ENCODE measurements at places on chromosomes 3 and 15.

DNA sequence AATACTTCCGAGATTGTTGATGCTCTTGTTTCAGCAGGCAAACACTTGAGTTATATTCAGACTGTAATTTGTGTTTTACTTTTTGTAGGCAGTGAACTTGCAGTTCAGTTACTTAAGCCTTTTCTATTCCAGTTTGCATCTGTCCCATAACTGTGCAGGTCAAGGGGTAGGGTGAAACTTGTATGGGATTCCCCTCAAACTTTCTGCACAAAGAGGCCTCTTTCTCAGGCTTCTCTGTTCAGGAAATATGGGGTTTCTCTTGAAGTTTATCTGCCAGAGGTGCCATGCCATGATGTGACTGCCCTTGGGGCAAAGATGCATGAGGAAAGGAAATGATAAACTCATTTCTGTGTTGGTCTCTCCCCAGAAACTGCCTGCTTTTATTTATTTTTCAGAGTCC lies 66.7 kb downstream of the SLC24A1 start:
- DNase-seq, result no peak

- peak; percentile 67 for DNase-seq
These were observed 55.9 kb upstream of the KLF13 start for GRCh38 chr15:31270767-31271166.

- DNase-seq, result no peak
These were observed 44.4 kb upstream of the B3GALNT1 start for GRCh38 chr3:161149529-161149928.

DNA sequence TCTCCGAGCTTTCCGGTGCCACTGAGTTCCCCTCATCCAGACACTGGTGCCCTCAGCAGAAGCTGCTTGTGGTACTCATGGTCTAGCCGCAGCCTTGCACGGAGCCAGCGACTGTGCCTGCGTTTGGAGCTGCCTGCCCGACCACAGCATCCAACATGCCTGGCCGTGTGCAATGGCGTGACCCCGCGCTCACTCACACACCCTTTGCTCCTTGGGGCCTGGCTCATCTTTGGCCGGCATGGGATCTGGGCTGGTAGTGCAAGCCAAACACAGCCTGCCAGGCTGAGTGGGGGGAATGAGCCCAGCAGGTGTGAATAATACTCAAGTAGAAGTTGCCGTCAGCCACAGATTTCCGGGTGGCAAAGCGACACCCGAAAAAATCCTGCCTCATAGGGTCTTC lies 1178.7 kb upstream of the GBE1 start:
- no peak for DNase-seq

DNA sequence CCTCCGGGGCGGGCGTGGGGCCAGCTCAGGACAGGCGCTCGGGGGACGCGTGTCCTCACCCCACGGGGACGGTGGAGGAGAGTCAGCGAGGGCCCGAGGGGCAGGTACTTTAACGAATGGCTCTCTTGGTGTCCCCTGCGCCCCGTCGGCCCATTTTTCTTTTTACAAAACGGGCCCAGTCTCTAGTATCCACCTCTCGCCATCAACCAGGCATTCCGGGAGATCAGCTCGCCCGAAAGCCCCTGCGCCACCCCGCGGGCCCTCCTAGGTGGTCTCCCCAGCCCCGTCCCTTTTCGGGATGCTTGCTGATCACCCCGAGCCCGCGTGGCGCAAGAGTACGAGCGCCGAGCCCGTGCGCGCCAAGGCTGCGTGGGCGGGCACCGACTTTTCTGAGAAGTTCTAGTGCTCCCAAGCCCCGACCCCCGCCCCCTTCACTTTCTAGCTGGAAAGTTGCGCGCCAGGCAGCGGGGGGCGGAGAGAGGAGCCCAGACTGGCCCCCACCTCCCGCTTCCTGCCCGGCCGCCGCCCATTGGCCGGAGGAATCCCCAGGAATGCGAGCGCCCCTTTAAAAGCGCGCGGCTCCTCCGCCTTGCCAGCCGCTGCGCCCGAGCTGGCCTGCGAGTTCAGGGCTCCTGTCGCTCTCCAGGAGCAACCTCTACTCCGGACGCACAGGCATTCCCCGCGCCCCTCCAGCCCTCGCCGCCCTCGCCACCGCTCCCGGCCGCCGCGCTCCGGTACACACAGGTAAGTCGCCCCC lies at the start of gene THBS1:
THBS1 (plus strand) TSS at position 595 of the 757 bp plus-strand sequence. CDS start 779 bp downstream, outside the sequence.
- DNase-seq, result peak; percentile 69

- no peak for DNase-seq
These were observed 265.5 kb downstream of the ADAMTSL3 start for GRCh38 chr15:83919319-83919830.

DNA sequence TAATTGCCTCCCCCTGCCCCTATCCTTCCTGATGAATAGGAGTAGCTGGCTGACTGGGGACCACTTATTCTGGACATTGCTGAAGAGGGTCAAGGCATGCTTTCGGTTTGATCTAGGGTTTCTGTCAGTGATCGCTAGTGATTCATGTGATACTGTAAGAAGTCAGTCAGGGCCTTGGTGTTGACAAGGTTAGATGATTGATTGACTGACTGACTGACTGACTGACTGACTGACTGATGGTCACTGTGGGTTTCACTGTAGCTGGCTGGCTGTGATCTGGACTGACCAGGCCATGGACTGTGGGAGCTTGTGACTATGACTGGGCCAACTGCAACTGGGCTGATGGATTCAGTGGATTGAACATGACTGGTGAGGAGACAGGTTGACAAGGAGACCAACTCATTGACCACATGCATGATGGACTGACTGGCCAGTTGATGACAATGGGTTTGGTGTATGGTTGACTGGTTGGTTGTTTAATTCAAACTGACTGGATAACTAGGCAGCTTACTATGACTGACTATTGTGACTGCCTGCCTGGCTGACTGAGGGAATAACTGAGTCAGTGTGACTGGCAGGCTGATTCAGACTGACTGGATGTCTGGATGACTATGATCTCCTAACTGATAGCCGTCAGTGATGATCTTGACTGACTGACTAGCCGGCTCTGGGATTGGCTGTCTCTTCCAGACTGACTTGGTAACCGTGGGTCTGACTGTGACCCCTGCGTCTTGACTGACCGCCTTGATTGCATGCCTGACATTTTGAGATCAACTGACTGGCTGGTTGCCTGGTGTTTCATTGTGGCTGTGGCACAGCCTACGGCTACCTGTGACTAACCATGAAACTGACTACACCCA lies 509.9 kb downstream of the SHQ1 start:
- DNase-seq, result no peak

- no peak for DNase-seq
These were observed 62.5 kb downstream of the RPN1 start for GRCh38 chr3:128588147-128588546.

DNA sequence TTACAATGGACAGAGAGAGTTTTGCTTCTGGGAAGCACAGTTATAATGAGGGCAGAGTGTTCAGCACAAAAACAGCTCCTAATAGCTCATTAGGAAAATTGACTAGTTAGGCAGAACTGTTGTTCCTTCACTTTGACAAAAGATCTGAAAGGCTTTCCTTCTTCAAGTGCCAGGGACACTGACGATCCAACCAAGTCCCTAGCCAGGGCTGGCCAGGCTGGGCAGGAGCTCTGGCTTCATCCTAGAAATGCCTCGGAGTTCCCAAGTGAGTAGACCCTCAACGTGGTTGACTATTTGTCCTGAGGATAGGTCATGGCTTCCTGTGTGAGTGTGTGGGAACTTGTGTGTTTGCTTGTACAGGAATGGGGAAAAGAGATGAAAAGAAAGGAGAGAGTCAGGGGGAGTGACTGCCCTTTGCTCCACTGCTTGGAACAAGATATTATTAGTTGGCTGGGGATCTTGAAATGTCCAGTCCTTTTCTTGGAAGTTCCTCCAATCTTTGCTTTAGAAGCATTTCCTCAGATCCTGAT lies 617.9 kb downstream of the NTRK3 start:
- no peak for DNase-seq

DNA sequence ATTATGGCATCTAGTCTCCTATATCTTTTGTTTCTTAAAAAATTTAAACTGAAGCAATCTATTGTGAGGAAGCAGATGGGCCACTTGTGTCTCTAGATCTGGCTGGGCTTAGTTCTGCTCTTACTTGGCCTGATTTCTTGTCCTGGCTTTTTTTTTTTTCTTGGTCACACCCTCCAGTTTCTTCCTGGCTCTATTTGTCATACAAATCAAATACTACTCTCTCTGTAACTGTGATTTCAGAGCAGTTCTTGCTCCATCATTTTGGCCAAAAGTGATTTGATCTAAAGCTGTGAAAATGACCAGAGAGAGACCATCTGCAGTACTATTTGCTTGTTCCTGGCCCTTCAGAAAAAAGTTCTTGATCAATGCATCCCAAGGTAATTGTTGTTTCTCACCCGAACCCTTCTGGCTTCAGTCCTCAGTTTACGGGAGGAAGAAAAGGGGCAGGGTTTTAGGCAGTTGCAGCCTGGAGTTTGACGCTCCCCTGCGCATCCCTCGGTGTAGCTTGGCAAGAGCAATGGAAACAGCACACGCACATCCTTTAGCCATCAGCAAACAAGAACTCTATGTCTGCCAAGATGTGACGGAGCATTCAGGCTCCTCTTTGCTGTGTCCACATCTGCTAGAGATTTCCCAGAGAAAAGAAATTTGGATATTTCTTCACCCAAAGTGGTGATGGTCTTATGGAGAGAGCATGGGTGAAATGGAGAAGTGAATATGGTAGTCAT lies 31.6 kb downstream of the CHST2 start:
- no peak for DNase-seq

DNA sequence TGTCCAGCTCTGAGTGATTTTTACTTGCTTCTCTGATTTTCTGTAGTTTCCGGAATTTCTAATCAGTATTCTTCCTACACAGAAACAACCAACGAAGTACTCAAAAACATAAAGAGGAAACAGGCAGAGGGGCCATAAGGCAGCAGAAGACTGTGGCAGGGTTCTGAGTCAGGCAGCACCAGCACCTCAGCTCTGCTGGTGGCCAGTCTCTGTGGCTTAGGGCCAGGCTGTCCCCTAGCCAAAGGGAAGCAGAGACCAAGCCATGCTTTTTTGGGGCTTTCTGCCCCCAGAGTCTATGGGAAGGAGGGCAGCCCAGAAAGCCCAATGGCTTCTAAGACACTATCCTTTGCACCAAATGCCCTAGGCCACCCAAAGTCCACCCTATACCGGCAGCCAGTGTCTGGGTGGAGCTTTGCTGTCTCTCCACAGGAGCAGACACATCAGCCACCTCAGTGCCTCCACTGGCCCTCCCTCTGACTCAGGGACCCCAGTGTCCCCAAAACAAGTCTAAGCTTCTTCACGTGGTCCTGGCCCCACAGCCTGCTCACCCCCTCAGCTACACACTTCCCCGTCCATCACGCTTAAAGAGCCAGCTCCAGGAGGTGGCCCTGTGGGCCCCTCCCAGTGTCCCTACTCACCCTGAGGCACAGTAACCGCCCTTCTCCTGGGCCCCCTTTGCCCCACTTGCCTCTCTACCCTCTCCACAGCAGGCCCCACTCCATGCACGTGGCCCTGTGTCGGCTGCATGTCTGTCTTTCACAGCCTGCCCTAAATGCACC lies 46.2 kb downstream of the CCDC12 start:
- DNase-seq, result no peak

DNA sequence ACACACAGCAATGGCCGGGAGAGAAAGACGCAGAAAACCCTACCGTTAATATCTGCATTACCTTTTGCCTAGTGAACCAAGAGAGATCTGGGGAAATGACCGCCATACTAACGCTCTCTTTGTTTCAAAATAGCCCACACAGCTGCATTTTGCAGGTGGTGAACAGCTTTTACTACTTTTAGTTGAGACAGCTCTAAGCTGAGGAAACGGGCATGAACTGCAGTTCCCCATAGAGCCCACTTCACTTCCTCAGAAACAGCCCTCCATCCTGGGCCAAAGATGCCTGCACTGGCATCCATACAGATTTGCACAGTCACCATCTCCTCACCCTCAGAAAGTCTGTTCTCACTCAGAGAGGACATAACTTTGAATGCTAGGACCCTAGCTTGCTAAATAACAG lies 45.0 kb downstream of the ZNF860 start:
- DNase-seq, result no peak

GRCh38 chr15:47486040-47486439 lies 231.3 kb upstream of the SEMA6D start:
- no peak for DNase-seq

Measured in iPS DF 19.7 (cell line).